RPMI8226 (cell line): ENCODE measurements at places on chromosomes 12 and 14.

- peak; percentile 42 for DNase-seq
Measured at GRCh38 chr12:29519585-29520182, 22.2 kb upstream of the OVCH1 start.

- DNase-seq: no peak
Measured at GRCh38 chr14:64721391-64721791, 17.2 kb downstream of the PLEKHG3 start.

GRCh38 chr12:122104844-122105243, 26.3 kb downstream of the MLXIP start:
- DNase-seq: no peak

- no peak for DNase-seq
Measured at GRCh38 chr14:71237556-71237955, 330.3 kb downstream of the PCNX1 start.

DNA sequence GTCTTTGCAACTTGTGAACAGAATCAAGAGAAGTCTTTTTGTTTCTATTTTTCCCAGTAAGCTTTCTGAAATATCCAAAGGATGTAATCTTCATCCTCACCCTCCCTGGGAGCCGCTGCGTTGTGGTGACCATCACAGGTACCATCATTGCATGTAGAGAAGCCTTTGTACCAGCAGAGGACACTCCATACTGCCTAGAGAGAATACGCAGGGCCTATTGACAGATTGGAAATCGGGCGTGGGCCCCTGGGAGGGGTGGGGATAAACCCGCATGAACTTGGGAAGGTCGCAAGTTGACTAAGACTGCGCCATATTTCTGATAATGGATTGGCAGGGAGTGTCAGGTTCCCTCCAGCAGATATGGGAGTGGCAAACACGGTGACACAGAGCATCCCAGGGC, 12.7 kb downstream of the KRT1 start:
- DNase-seq: no peak

DNA sequence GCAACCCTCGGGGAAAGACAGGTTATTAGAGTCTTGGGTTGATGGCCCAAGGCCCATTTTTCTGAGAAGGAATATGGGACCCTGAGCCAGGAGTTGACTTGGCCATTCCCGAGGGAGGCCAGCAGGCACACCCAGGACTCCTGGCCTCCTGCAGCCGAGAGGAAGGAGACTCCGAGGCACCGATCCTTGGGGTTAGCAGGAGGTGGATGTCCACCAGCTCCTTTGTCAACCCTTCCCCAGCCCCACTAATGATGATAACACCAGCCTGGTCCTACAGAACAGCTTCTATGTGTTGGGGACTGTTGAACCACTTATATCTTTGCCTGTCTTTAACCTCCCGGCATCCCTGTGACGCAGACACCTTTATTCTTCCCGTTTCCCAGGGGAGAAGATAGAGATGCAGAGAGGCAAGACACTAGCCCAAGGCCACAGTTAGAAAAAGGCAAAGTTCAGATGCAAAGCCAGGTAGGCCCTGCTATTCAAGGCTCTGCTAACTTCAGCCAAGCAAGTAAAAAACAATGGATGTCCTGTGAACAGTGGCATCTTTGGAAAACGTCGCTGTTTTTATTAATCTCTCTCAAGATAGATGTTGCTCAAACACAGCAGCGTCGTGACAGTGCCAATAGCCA, 767.3 kb upstream of the TBX3 start:
- DNase-seq: no peak

DNA sequence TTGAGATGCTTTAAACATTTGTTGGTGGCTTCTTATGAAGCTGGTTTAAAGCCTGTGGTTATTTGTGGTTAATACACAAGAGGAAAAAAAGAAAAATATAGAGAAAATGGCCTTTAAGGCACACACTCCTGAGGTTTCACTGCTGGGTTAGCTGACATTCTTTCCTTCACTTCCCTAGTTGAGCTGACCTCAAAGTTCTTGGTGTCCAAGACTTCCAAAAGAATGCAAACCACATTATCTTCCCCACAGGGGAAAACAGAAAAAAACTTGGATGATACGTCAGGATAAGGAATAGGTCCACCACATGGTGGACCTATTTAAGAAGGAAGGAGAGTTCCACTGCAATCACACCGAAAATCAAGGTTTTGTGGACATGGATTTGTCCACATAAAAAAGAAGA, 94.3 kb downstream of the SLC25A21 start:
- no peak for DNase-seq

DNA sequence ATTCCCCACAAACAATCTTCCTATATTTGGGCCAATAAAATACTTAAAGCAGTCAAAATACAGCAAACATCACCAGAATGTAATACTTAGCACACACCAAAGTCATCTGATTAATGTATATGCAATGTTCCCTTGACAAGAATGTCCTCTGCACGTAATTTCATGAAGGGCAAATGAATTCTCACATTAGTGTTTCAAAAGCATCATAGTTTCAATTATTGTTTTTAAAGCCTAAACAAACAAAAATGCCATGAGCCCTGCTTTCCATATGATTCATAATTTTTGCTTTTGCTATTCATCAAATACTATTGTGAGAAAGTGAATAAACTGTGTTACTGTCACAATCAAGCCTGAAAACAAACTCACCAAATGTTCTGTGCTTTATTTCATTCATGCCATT, 156.0 kb downstream of the EPS8 start:
- no peak for DNase-seq
